ENCODE measurements at places on chromosomes 5 and 9.

- no peak for DNase-seq
These were observed 1079.7 kb downstream of the CDH12 start for GRCh38 chr5:21773456-21773855.

- no peak for DNase-seq
These were observed 40.4 kb downstream of the ABLIM3 start for GRCh38 chr5:149181732-149182131.

DNA sequence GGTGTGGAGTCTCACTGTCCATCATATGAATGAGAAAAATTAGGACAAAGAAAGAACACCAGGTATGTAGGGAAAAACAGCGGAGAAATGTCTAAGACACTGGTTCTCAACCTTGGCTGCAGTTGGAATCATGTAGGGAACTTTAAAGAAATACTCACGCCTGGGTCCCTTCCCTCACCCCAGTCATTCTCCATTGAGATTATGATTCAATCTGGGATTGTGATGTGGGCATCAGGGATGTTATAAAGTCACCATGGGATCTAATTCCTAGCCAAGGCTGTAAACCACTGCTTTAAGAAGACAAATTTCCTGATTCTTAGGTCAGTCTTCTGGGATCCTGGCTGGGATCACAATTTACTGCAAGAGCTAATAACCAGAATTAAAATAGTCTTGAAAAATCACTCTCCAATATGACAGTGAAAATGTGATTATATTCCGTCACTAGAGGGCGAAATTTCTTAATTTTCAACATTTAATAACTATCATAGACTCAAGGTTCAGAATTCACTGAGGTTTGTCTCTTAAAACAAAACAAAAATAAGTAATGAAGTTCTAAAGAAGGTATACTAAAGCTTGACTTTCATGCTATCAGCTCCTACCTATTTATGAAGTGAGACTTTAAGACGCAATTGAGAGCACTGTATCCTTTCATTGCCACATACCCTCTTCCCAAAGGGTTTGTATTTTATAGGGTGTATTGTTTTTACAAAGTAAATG, 60.5 kb downstream of the GLDC start:
- DNase-seq = no peak

DNA sequence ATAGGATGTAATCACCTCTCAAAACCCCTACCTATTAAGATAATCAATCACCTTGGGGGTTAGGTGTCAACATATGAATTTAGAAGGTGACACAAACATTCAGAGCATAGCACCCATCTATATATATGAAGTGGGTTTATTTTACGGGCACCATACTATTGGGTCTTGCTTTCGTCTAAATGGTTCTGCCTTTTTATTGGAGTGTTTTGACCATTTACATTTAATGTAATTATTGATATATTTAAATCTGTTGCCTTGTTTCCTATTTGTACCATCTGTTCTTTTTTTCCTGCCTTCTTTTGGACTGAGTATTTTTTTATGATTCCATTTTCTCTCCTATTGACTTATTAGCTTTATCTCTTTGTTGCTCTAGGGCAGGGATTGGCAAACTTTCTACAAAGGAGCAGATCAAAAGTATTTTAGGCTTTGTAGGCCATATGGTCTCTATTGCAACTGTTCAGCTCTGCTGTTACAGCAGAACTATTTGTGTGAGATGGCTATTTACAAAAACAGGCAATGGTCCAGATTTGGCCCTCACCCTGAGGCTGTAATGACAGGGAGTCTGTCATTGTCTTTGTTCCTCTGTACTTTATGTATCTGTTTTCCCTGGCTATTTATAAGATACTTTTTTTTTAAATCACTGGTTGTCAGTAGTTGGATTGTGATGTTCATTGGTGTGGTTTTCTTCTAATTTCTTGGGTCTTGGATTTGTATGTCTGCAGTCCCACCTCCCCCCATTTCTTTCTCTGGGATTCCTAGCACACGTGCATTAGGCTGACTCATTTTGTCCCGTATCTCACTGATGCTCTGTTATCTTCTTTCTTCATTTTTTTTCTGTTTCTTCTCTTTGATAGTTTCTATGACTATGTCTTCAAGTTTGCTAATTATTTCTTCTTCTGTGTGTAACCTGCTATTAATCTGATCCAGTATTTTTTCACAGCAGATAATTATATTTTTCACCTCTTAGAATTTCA, 127.1 kb downstream of the DAB2IP start:
- DNase-seq = no peak

GRCh38 chr5:80318212-80318611, 1.6 kb upstream of the SPZ1 start:
- DNase-seq = no peak

Data from SIG-M5 (cell line).